Glomerular endothelial cell (primary cell): ENCODE measurements at places on chromosomes 1 and 21. TPM values are rescaled to one million over a fixed set of nuclear protein-coding genes. Genes with fewer than 3 reads are reported as not detected.

Gene GLIS1
- total RNA-seq, result 0.82 and 1.6 TPM in 2 replicates

Gene TRAF3IP3
- total RNA-seq, result not detected in 2 replicates

Gene OR10R2
- total RNA-seq, result not detected in 2 replicates

Gene RPTN
- not detected in 2 replicates for total RNA-seq

Gene LCA5L
- 0.53 and 2.0 TPM in 2 replicates for total RNA-seq

Gene GBP3
- total RNA-seq, result 47.3 and 48.9 TPM in 2 replicates

Gene CHIA
- not detected in 2 replicates for total RNA-seq

Gene DYNLT4
- 0.29 and 1.4 TPM in 2 replicates for total RNA-seq

Gene NMNAT2
- total RNA-seq, result 0.23 and 0.24 TPM in 2 replicates

Gene SDCCAG8
- total RNA-seq, result 37.5 and 43.5 TPM in 2 replicates

Gene PHC2
- total RNA-seq, result 144 and 162 TPM in 2 replicates

Gene HES3
- total RNA-seq, result not detected in 2 replicates

Gene FAM151A
- not detected in 2 replicates for total RNA-seq

Gene YRDC
- total RNA-seq, result 19.6 and 22.1 TPM in 2 replicates

Gene FMN2
- total RNA-seq, result 0.29 and 7.5 TPM in 2 replicates

Gene SELE
- total RNA-seq, result 5.7 and 52.6 TPM in 2 replicates

Gene KCNE2
- not detected in 2 replicates for total RNA-seq

Gene PGLYRP4
- total RNA-seq, result not detected in 2 replicates

Gene TMEM52
- total RNA-seq, result 0.18 TPM in 1 of 2 replicates, not detected in the other

Gene MYCL
- total RNA-seq, result 2.5 and 3.3 TPM in 2 replicates

Gene CEP104
- total RNA-seq, result 30.5 and 44.9 TPM in 2 replicates

Gene MATN1
- not detected in 2 replicates for total RNA-seq

Gene HUNK
- 0.10 TPM in 1 of 2 replicates, not detected in the other for total RNA-seq

Gene LEFTY2
- not detected in 2 replicates for total RNA-seq

Gene DPYD
- 3.1 and 6.4 TPM in 2 replicates for total RNA-seq

Gene WDR77
- total RNA-seq, result 34.8 and 40.8 TPM in 2 replicates

Gene EDEM3
- total RNA-seq, result 34.5 and 39.4 TPM in 2 replicates

Gene C8A
- not detected in 2 replicates for total RNA-seq

Gene TBX19
- 1.1 and 1.2 TPM in 2 replicates for total RNA-seq

Gene CFHR5
- total RNA-seq, result not detected in 2 replicates

Gene RGS18
- not detected in 2 replicates for total RNA-seq

Gene ZNF648
- not detected in 2 replicates for total RNA-seq

Gene ITLN2
- not detected in 2 replicates for total RNA-seq
